ENCODE measurements at places on chromosomes 12 and 14. TPM values are rescaled to one million over a fixed set of nuclear protein-coding genes. Genes with fewer than 3 reads are reported as not detected.

DCN gene
- total RNA-seq, result 1,107 TPM

PTPN6 gene
- 0.36 TPM for total RNA-seq

TOMM20L gene
- not detected for total RNA-seq

CCDC175 gene
- not detected for total RNA-seq

INHBE gene
- 0.88 TPM for total RNA-seq

OR6C68 gene
- not detected for total RNA-seq

ZC2HC1C gene
- total RNA-seq, result 1.1 TPM

GRCh38 chr12:92943482-92944250 is 14.6 kb upstream of the EEA1 start:
- DNase-seq, result no peak

DNA sequence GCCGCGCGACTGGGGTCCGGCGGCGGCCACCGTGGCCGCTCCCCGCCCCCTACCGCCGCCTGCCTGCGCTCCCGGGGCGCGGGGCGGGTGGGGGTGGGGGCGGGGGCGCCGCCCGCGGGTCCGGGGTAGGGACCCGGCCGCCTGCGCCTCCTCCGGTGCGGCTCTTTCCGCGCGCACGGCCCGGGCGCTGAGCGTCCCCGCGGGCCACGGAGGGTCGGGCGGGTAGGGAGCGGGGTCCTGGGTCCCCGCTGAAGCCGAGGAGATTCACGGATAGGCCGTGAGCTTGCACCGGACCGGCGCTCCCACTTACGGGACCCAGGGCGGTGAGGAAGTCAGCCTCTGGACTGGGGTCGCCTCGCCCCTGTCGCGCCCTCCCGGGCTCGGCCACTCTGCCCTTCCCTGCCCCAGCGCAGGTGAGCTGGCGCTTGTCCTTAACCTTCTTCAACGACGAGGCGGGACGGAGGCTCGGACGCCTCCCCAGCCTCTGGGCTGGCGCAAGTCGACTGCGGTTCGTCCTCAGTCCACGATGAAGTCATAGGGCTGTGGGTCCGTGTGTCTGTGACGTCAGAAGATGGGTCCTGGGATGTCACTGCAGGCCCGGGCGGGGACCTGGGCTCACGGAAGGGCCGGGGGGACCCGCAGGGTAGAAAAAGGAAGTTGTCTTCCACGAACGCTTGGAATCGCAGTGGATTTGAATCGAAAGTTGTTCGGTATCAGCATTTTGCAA is 514 bp downstream of the FBXO34 start:
- DNase-seq, result peak; percentile 98

DNA sequence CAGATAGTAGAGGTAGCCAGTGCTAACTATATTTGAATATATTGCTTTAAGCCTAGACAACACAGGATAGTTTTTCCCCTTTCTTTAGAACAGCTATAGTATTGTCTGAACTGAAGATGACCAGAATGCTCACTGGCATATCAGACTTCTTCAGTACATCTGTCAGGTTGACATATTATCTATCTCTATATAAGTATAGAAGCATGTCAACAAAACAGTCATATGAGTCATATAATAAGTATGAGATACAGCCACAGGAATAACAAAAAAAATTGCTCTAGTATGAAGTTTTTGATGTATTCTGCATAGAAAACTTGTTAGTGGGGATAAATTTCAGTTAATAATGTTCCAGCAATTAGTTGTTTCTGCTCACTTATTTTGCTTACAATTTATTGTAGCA is 767.7 kb downstream of the LRFN5 start:
- no peak for DNase-seq

GRCh38 chr12:73465106-73465505 is 1072.5 kb upstream of the ATXN7L3B start:
- DNase-seq, result no peak

DNA sequence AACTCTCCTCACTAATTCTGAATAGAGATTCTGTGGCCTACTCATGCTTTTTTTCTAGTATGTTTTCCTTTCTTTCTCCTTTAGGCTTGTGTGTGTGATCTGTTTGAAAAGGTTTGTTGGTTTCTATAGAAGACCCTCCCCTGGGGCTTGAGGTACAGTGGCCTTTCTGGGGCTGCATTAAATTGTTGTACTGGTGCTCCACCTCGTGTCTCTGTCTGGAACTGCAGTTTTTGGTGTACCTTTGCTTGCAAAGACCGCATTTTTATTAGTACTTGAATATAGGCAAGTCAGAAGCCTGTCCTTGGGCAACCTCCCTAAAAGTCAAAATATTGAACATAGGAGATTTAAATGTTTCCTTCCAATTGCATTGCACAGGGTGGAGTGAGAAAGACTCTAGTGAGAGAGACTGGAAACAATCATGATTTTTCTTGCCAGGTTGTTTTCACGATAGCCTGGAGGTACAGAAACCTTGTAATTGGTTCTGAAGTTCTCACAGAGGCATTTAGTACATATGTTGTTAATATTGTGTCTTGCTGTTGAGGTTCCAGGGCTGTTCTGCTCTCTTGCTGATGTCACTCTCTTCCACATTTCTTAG is 39.0 kb downstream of the SLCO1B1 start:
- peak; percentile 5 for DNase-seq

DNA sequence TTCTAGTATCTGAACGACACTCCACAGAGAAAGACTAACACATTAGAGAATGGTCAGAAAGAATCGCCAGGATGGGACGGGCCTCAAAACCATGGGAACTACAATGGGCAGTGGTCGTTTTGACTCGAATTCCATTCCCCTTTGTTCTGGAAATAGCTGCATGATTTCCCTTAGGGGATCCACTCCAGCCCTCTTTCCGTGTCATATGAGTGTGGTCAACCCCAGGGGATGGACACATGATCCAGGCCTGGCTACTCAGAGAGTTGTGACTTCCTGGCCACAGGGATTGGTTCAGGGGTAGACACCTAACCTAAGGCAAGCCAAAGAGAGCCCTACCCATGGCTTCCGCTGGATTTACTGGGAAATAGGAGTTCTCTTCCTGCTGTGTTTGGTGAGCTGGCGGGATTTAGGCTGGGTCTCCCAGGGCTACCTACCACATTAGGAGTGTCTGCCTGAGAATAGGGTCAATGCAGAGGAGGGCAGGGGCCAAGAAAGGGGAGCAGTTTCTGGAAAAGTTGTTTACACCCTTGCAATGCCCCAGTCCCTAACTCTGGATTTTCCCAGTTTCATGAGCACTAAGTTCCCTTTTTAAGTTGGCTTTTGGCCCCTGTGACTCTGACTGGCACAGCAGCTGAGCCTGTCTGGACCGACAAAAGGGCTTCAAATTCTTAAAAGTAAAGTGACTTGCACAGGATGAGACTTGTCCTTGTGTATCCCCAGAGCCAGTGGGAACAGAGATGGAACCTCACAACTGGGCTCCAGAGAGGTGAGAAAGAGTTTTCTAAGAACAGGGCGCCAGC is 28.1 kb upstream of the GPATCH2L start:
- no peak for DNase-seq

- DNase-seq, result no peak
These were observed 311.2 kb downstream of the CACNA1C start for GRCh38 chr12:2363836-2364609.

DNA sequence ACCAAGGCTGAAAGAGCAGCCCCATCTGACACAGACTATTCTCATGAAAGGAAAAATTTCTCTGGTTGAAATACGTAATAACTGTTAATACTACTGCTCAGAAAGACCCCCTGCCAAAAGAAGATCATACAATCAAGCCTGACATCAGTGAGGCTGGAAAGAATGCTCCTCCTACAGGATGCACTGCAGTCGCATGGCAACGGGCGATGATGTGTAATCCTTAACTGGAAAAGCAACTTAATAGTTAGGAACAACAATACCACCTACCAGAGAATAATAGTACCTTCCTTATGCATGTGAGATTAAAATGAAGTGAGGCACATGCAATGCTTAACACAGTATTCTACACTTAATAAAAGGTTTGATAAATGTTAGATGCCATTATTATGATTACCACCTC is 1.2 kb upstream of the GOLGA5 start:
- no peak for DNase-seq

DNA sequence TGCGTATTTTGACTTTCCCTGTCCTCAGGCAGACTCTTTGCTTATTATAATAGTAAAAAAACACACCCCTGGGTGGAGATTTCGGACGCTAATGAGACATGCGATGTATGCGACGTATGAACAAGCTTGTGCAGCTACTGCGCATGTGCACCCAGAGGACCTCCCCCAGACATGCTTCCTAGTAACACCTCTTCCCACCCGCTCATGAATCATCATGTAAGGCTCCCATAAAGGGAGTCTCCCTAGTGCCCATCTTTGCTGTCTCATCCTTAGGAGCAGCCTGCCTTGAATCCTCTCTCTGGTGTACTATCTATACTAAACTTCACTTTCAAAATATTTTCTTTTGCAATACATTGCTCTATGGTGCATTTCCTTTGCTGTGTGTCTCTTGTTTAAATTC is 210.1 kb downstream of the TMEM132D start:
- no peak for DNase-seq

- no peak for DNase-seq
These were observed 32.6 kb upstream of the PZP start for GRCh38 chr12:9240776-9241175.

GRCh38 chr12:100414739-100415138 is 57.9 kb downstream of the SLC17A8 start:
- no peak for DNase-seq

DNA sequence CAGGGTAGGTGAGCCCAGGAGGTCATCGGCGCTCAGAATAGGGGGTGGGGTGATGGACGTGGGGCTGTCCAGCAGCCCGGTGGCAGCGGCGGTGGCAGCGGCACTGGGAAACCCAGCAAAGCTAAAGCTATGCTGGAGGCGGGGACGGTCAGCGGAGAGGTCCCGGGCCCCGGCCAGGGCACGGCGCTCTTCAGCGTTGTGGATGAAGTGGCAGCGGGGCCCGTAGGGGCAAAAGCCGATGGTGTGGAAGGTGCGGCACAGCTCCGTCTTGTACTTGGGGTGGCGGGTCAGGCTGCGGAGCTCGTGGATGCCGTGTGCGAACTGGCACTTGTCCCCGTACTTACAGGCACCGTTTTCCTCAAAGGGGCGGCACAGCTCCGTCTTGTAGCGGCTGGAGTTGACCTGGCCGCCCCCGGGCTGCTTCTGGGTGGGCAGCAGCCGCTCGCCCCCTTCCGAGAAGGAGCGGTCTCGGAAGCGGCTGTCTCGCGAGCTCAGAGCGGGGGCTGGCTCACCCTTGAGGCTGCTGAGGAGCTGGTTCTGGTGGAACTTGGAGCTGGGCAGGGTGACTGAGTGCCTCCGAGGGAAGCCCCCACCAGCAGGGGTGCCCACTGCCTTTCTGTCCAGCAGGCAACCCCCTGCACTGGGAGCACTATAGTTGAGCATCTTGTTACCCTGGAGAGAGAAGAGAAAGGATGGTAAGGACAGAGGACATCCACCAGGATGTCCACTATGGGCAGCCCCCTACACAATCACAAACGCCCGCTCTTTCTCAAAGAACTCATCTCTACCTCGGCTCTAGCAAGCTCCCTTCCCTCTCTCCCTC is 2.8 kb downstream of the ZFP36L1 start:
- peak; percentile 72 for DNase-seq

- peak; percentile 87 for DNase-seq
These were observed 2.7 kb upstream of the ASPG start for GRCh38 chr14:104082807-104083206.

DNA sequence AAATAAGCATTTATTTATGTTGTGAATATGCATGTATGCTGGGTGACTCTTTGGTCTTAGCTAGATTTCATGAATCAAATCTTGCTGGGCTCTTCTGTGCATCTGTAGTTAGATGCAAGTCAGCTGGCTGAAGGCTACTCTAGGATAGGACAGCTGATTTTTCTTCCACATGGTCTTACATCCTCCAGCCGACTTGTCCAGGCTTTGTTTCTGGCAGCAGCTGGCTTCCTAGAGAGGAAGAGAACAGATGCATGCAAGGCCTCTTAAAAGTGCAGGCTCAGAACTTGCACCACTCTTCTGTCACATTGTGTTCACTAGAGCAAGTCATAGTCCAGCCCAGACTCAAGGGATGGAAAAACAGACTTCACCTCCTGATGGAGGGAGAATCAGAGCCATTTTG is 435.4 kb upstream of the STXBP6 start:
- DNase-seq, result no peak

GRCh38 chr12:126210026-126210425 is 1144.8 kb downstream of the AACS start:
- DNase-seq, result no peak

- no peak for DNase-seq
These were observed 438 bp upstream of the EGLN3 start for GRCh38 chr14:33951183-33951840.

DNA sequence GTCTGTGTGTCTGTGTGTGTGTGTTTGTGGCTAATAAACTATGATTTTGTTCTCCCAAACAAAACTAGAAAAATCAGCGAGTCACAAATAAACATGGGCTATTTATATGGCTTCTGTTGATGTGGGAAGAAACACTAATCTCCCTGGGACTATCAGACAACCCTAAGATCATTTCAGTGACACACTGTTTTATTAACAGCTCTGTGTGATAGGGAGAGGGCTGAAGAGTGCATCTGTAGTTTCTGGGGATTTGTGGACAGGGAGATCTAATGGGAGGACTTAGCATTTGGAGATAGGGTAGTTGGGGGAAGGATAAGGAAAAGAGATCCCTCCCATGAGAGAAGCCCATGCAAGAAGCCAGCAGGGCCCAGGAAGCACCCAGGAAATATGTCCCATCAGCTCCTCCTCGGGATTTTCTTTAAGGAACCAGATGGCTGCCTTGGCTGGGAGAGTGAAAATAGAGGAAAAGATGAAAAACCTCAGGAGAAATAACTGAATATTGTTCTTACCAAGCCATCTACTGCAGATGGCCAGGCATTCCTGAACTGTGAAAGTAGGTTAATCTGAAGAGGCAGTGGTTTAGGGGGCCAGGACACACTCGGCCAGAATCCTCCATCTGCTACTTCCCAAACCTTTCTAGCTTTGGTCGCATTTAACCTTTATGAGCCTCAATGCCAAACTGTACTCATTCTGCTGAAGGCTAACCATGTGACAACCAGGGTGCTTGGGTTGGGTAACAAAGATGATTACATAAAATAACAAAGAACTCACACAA is 253.4 kb downstream of the BTG1 start:
- no peak for DNase-seq

GRCh38 chr12:107660235-107660634 is 25.4 kb upstream of the PWP1 start:
- DNase-seq, result no peak

- DNase-seq, result peak; percentile 96
These were observed 44.8 kb downstream of the FOXN4 start for GRCh38 chr12:109264095-109264942.

DNA sequence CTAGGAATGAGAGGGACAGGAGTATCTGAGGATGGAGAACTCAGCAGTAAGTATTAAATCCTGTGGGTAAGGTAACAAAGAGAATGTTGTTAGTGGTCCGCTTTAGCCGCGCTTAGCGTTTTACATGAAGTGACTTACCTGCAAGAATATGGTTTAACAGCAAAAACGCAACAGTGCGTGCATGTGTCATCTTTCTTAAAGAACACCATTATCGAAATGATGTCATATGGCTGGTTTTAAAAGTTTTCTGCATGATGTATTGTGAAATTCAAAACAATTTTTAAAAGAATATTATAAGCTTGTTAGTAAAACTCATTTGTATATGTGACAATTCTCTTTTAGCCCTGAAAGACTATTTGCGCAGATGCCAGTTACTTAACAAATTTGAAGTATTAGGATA is 1.7 kb downstream of the LEMD3 start:
- DNase-seq, result peak; percentile 41

Measured in osteoblast (primary cell).